Kidney epithelial cell (primary cell): ENCODE measurements at places on chromosomes 11 and 22.

DNA sequence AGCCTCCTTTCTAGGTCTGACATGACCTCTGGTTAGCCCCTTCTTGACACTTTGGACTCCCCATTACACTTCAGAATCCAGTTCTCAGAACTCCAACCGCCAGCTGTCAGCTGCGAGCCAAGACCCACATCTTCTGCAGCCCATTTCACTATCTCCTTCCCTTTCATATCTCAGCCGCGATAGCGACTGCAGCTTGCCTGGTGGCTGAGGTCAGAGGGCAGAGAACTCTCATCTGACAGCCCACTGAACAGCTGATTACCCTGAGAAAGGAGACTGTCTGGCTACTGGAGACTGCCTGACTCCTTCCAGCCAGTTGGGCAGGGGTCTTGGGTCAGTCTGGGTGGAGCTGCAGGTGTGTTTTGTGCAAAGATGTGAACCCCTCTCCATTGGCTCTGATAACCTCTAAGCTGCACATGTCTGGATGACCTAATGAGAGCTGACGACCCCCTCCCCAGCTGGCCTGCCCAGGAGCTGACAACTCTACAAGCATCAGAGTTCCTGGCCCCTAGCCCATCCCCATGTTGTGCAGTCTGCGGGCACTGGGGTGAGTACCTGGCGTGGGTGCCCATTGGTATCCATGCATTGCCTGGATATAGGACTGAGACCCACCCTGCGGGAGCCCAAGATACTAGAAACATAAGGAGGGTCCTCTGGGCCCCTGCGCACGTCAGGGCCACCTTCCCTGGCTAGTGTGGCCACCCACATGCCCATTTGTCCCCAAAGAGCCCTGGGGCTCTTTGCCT, 1.1 kb downstream of the CHRM1 start:
- no peak for DNase-seq

- peak; percentile 71 for DNase-seq
These were observed 62.6 kb upstream of the RASD2 start for GRCh38 chr22:35477911-35478582.

DNA sequence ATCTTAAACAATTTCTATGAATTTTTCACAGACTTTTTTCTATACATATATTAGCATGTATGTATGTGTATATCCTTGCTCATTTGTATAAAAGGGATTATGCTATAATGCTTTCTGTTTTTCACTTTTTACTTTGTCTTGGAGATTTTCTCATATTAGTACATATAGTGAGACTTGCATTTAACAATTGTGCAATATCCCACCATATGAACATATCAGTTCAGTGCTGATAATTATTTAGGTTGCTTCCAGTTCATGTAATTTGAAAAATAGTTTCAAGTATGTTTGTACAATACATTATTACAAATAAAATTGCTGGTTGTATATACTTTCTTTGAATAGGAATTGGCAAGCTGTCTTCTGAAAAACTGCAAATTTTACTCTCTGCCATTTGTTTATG, 37.9 kb downstream of the HEPHL1 start:
- no peak for DNase-seq

GRCh38 chr11:120343429-120343828, 7.2 kb downstream of the ARHGEF12 start:
- DNase-seq: no peak

DNA sequence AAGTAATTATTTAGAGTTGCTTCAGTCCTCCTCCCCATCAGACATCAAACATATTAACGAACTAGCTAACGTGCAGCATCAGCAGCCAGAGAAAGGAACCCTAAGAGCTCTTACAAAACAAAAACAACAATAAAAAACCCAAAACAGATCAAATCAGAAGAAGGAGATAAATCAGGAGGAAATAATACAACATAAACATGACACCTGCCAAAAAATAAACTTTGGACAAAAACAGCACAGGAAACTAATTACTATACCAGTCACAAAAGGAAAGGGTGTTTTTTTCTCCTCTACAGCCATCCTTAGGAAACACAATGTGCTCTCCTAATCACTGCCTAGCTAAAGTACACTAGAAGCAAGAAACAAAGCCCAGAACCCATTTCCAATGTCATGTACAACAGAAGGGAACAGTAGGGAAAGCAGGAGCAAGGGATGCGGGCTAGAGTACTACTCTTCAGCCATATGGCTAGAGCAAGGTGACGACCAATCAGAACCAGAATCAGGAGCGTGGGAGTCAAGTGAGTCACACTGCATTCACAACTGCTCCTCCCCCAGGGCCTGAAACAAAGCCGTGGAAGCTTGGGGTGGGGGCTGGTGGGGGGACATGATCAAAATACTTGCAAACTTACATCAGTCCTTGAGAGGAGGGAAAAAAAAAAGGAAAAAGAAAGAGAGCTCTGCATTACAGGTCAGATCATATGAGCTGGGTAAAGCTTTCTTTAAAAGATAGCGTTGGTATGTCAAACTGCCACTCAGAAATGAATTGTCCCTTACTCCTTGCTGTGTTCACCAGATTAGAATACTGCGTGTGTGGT, 60.4 kb downstream of the LARGE2 start:
- peak; percentile 72 for DNase-seq

DNA sequence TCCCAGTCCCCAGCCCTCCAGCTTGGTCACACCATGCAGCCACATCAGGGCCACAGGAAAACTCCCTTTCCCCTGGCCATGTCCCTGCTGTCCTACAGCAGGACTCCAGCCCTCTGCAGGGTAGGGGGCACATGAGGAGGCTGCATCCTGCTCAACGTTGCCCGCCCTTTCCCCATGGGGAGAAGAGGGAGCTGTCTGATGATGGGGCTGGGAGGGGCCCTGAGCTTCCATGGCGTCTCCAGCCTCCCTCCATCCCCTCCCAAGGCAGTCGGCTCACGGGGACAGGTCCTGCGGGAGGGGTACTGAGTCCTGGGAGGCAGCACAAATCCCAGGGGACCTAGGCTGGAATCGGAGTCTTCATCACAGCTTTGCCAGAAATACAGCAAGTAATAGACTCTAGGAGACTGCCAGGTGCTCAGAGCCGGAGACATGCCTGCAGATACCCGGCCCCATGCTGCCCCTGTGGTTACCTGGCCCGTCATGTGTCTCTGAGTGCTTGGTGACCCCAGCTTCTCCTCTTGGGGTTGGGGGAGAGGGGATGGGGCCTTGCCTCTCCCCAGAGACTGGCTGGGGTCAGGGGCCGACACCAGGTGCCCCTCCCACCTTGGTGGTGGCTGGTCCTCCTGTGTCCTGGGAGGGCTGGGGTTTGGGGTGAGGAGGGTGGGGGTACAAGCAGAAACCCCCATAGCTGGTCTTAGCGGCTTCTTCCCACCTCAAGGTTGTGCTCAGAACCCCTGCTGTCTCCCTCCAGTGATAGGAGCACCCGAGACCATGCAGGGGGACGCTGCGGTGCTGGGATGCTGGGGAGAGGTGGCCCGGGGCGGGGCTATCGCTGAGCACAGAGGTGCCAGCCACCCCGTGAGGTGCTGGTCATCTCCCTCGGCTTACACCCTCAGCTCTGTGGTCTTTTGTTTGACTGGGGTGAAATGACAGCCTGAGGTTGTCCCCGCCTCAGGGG, 2.3 kb downstream of the MRGPRE start:
- no peak for DNase-seq

- DNase-seq: no peak
These were observed 21.8 kb downstream of the RNF169 start for GRCh38 chr11:74770456-74770855.

- DNase-seq: no peak
These were observed 21.3 kb upstream of the JAM3 start for GRCh38 chr11:134047586-134047999.

- no peak for DNase-seq
These were observed 997.8 kb upstream of the RAG2 start for GRCh38 chr11:37595845-37596244.

GRCh38 chr22:30324014-30324730, 2.6 kb downstream of the TBC1D10A start:
- no peak for DNase-seq

- no peak for DNase-seq
These were observed at the start of gene SCUBE1 for GRCh38 chr22:43343262-43343669. TSS of gene SCUBE1 (minus strand) at chr22:43343372. CDS start at chr22:43343261, 111 bp downstream.

DNA sequence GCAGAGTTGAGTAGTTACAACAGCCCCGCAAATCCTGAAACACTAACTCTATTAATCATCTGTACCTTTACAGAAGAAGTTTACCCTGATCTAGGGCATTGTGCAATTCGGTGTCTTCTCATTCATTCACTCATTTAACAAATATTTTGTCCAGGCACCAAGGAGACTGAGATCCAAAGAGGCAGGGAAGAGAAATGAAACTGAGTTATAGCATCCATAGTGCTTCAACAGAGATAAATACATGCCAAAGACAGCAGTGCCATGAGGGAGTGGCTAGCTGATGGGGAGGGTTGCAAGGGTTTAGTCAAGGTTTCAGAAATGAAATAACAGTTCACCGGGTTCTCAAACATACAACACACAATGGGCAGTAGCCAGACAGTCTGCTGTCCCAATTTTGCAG, 40.2 kb upstream of the MTNR1B start:
- DNase-seq: no peak

- DNase-seq: no peak
These were observed 313.5 kb downstream of the BLID start for GRCh38 chr11:121802542-121802941.

- DNase-seq: peak; percentile 21
These were observed 51.5 kb upstream of the GAL start for GRCh38 chr11:68632802-68633201.

- no peak for DNase-seq
These were observed 2.7 kb downstream of the BCL9L start for GRCh38 chr11:118922745-118923627.

DNA sequence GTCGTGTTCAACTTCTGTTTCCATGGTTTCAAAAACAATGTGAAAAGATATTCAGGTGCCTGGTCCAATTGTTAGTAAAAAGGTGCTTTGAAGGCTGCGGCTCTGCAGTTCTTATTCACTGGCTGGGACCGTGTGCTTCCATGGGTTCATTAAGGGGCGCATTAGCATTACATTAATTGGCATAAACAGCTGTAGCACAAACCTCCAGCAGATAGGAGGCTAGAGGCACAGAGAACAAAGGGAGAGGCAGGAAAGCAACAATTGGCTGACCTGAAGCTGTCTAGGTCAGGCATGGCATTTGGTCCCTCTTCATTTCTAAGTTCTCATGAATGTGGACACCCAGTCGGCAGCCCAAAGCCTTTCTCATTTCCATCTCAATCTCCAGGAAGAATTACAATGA, 16.6 kb downstream of the PAK1 start:
- DNase-seq: no peak

DNA sequence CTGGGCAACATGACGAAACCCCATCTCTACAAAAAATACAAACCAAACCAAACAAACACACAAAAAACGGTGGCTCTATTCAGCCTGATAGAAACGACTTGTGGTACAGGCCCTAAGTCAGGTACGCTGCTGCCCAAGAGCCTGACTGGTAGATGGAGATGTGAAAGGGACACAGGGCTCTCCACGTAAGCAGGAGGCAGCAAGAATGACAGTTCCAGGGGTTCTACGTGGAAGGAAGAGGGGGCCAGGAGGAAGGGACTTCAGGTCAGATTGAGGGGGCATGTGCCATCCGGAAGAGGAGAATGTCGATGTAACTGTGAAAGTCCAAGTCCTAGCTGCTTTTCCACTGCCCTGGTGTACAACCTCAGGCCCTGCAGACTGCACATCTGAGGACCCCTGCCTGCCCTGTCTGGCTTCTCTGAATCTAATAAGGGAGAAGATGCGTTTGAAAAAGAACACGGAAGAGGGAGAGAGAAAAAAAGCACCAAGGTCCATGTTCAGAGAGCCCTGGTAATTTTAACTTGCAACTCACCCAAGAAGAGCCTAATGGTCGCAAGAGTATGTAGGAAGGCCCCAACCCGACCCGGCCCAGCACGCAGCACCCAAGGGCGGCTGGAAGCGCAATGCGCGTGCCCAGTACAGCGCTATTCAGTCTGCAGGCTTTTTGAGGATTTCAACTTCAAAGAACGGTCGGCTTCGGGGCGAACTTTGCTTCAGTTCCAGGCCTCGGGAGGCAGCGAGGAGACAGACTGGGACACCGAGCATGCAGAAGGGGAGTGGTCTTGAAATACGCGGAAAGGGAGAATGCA, 909 bp upstream of the ZNRD2 start:
- DNase-seq: no peak

GRCh38 chr11:25981998-25982397, 349.9 kb upstream of the ANO3 start:
- peak; percentile 14 for DNase-seq

GRCh38 chr11:123316003-123316402, 114.1 kb upstream of the GRAMD1B start:
- DNase-seq: no peak

DNA sequence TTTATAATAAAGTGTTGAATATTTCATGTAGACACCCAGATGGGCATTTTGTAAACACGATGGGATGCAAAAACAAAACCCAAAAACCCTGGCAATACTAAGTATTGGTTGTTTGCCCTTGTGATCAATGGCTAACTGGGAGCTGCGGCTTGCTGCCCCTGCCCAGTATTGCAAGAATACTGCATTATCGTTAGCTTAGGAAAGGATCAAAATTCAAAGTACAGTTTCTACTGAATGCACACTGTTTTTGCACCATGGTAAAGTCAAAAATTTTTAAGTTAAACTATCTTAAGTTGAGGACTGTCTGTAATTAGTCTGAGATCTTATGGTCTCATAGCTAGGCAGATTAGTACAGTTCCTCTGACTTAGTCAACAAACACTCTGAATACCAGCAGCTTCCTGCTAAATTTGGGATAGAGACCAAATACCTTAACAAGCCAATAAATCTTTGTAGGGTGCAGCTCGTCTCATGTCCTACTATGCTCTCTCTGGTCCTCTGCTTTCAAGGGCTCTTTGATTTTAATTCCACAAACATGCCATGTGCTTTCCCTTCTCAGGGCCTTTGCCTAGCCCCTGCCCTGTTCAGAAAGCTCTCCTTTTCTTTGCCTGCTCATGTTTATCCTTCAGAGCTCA, 4.0 kb downstream of the CCDC90B start:
- DNase-seq: no peak

DNA sequence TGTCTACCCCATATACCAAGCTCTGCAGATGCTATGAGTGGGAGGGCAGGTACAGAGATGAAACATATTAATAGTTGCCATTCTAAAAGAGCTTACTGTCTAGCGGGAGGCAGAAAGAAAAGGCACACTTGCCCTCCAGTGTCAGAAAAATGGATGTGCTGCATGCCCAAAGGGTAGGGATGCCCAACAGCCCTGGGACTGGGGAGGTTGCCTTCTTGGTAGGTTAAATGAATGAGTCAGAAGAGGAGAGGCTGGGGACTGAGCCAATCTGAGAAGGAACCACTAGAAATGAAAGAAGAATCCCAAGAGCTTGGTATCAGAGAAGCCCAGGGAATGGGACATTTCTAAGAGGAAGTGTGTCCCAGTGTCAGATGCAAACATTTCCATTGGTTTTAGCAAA, 1.2 kb downstream of the BIRC3 start:
- DNase-seq: no peak

- DNase-seq: no peak
These were observed 12.0 kb upstream of the ANO3 start for GRCh38 chr11:26319906-26320305.

DNA sequence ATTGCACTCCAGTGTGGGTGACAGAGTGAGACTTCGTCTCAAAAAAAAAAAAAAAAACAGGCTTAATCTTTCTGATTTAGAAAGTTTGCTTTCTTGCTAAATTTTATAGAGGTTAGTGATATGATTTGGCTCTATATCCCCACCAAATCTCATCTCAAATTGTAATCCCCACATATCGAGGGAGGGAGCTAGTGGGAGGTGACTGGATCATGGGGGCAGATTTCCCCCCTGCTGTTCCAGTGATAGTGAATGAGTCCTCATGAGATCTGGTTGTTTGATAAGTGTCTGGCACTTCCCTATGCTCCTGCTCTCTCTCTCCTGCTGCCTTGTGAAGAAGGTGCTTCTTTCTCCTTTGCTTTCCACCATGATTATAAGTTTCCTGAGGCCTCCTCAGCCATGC, 90.9 kb downstream of the OSBP2 start:
- no peak for DNase-seq
